Stimulated activated CD4-positive, alpha-beta T cell treated with anti-CD3 and anti-CD28 coated beads, Interleukin-1b, Interleukin-23, amount 100 ng/mL, for 48 hours (primary cell): ENCODE measurements at places on chromosomes 5 and 9.
A peak's percentile ranks its signal among the peaks of the same experiment; 100 is the strongest.

- no peak for DNase-seq
These were observed 170.1 kb upstream of the PITX1 start for GRCh38 chr5:135204151-135204600.

DNA sequence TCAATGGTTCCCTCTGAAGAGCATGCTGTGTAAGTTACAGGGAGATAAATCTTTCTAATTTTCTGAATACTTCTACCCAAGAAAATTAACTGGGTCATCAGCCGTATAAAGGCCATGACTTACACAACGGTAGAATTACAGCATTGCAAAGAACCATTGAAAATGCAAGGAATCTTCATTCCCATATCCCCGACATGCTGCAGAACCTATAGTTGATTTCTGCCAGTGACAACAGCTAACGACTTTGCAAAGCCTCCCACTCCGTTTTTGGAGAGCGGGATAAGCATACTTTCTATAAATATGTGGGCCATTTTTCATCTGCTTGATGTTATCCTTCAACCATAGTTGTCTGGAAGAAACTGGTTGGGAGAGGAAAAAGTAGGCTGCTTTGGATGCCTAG is 56.2 kb downstream of the PCA3 start:
- DNase-seq = no peak

- DNase-seq = no peak
These were observed 392.0 kb downstream of the NR2F1-AS1 start for GRCh38 chr5:93188876-93189485.

DNA sequence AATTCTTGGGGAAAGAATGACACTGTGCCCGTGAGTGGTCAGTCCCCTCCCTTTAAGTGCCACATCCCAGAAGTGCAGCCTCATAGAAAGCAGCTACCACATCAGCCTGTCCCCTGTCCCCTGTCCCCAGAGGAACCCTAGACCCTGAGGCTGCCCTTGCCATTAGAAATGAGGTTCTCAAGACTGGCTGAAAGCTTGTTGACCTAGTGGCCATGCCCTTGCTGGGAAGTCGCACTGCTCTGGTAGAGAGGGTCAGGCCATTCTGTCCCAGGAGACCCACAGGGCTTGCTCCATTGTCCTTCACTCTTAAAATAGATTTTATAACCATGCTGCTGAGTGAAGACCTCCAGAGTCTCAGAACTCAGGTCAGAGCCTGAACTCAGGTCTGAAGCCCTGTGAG is 184.5 kb downstream of the RGS3 start:
- no peak for DNase-seq

DNA sequence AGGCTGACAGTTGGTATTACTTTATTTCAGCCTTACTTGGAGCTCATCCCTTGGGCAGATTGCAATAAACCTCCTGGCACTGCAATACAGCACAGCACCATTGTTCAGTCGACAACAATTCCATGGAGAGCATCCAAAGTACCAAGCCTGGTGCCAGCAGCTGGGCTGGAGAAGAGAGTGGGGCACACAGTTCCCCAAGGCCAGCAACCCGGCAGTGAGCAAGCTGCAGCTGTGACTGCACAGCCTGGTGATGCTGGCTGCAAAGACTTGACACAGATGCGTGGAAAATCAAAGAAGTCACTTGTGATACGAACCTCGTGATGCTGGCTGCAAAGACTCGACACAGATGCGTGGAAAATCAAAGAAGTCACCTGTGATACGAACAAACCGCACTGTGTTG is 125.4 kb downstream of the ATPSCKMT start:
- DNase-seq = no peak

DNA sequence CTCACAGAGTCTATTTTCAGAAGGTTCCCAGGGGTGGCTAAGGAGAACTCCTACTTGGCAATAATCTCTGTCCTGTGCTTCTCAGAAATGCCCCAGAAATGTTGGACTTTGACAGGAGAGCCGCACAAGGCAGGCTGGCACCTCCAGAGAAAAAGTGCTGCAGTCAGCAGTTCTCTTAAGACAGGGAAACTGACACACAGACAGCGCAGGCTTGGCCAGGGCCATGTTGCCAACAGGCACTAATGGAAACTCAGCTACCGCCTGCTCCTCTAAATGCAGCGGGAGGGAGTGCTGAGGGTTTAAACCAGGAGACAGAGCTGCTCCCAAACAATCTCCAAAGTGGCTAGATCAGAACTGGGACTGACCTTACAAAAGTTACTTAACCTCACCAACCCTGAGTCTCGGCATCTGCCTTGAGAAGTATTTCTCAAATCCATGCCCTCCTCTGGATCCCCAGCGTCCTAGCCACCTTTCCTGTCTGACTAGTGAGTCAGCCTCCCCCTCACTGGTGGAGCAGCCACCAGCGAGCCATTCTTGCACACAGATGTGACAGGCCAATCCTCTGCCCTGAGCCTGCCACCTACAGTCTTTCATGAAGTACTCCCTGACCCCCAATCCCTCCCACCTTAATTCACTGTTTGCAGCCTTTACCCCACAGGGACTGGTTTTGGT is 186.4 kb downstream of the CDK5RAP2 start:
- no peak for DNase-seq

DNA sequence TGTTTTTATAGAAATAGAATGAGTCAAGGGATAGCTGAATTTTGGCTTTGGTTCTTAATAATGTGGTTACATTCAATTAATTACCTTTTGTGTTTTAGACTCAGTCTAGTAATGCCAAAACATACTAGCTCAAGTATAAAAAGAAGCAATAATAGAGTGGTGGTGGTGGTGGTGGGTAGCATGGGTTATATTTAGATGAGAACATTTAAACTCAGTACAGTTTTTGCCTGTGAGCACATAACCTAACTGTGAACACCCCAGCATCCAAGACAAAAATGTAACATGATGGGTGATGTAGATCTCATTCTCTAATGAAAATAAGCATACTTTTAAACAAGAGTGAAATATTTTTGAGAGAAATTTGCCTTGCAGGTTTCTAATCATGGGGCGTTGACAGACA is 14.2 kb downstream of the CPEB4 start:
- no peak for DNase-seq

- DNase-seq = no peak
These were observed 653.4 kb downstream of the ANXA1 start for GRCh38 chr9:73805111-73805510.

- peak; percentile 54 for DNase-seq
These were observed 243.0 kb upstream of the PTGER4 start for GRCh38 chr5:40436535-40437237.

DNA sequence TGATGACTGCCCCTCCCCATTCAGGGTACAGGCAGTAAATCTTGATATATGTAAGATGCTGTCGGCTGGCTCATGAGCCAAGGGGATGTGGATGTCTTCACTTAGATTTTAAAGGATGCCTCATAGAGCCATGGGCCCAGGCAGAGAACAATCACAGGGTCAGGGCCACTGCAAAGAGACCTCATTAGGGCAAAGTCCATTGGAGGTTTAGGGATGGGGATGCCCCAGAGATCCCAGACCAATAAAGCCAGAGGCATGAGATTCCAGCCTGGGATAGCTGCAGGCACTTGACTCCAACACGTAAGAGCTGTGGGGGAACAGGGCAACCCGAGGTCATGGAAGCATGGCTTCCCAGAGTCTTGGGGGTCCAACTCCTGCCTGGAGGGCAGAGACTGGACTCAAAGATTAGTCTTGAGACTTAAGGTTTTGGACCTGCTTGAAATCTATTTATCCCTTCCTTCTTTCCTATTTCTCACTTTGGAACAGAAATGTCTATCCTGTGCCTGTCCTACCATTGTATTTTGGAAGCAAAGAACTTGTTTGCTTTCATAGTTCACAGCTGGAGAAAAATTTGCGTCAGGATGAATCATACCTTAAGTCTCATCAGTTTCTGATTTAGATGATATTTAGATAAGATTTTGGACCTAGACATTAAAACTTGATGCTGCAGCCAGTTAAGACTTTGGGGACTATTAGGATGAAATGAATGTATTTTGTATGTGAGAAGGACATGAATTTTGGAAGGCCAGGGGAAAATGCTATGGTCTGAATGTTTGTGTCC is 101.3 kb upstream of the ADRA1B start:
- DNase-seq = no peak
